Astrocyte (in vitro differentiated cells and primary cell): ENCODE measurements at places on chromosomes 1 and 21.

DNA sequence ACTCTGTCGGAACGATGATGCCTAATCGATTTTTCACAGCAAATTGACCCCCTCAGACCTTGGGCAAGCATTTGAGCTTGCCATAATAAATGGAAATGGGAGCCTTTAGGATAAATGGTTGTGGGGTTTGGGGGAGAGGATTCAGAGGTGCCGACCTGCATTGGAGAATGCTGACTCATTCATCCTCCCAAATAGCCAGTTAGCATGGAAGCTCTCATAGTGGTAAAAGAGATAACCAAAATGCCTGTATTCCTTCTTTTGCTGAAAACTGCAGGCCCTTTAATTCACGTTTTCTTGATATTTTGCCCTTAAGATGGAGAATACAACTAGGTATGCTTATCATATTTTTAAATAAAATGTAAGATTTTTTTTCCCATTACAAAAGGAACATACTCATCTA is 392.6 kb upstream of the DEPDC1 start:
- DNase-seq, result no peak

DNA sequence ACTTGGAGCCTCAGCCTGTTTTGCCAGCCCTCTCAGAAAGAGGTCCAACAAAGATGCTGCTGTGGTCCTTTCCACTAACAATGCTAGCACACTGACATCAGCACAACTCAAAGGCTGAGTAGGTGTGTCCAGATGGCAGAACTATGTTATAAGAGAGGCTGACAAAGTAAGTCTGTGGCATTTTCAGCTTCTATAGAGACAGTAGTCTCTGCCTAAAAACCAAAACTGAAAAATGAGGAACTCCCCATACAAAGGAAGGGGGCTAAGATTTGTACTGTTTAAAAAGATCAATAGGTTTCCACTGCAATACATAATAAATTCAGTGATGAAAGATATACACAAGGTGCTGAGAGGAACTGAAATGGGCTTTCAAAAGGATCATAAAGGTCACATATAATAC is 12.3 kb downstream of the ERO1B start:
- DNase-seq, result no peak

DNA sequence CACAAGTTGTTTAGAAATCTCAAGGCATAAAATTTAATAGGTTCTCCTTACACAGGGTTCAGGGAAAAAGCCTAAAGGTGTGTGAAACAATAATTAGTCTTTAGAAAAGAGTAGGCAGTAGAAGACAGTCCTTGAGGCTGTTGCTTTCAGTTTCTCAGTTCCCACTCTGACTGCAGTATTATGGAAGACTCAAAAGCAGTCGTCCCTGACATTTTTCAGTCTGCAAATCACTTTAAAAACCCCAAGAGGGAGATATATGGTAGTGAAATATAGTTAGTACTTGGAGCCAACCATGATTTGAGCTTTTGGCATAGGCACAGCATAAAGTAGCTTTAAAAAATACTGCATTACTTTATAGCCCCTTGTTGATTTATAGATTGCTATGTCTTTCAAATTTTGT is 299.7 kb downstream of the OLFM3 start:
- DNase-seq, result no peak

GRCh38 chr1:6499296-6499695 is 7.8 kb upstream of the PLEKHG5 start:
- DNase-seq, result no peak

DNA sequence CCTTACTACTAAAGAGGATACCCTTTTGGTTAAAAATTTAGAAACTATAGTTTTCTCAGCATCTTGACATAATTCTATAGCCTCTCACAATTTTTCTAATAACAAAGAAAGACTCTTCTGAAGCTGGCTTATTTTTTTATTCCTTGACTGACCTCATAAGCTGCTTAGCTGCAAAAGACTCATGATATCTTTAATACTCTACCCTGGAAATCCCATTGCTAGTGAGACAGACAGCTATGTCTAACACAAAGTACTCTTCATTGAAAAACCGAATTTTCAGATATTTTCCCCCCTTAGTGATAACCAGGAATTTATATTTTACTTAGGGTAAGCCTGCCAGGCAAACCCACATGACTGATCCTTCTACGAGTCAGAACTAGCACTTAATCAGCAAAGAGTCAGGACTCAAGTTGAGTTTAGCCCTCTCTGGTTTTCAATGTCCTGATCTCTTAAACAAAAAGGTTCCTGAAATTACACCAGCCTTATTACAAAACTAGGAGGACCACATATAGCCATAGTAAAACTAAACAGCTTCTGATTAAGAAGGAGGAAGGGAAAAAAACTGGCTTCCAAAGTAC is 56.9 kb downstream of the ENAH start:
- no peak for DNase-seq

- peak; percentile 85 for DNase-seq
Measured at GRCh38 chr1:187471555-187471954, 642.8 kb downstream of the PLA2G4A start.

DNA sequence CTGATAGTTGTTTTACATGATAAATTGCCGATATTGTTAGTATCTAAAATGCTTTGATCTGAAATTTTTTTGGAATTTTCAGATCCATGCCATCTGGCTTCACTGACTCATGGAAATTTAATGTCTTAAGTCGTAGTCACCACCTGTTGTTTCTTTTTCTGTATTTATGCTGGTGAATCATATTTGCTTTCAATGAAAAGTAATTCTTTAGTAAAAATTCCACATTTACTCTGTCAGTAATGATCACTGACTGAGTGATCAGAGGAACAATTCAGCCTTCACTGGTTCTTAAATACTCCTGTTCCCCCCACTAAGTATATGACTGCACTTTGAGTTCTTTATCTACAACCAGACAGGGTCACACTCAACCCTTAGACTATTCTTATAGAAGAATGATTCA is 185.6 kb upstream of the NRIP1 start:
- peak; percentile 68 for DNase-seq

GRCh38 chr1:101992821-101993575 is 3.7 kb downstream of the OLFM3 start:
- no peak for DNase-seq
